Chondrocyte (in vitro differentiated cells): ENCODE measurements at places on chromosomes 7 and 10.

DNA sequence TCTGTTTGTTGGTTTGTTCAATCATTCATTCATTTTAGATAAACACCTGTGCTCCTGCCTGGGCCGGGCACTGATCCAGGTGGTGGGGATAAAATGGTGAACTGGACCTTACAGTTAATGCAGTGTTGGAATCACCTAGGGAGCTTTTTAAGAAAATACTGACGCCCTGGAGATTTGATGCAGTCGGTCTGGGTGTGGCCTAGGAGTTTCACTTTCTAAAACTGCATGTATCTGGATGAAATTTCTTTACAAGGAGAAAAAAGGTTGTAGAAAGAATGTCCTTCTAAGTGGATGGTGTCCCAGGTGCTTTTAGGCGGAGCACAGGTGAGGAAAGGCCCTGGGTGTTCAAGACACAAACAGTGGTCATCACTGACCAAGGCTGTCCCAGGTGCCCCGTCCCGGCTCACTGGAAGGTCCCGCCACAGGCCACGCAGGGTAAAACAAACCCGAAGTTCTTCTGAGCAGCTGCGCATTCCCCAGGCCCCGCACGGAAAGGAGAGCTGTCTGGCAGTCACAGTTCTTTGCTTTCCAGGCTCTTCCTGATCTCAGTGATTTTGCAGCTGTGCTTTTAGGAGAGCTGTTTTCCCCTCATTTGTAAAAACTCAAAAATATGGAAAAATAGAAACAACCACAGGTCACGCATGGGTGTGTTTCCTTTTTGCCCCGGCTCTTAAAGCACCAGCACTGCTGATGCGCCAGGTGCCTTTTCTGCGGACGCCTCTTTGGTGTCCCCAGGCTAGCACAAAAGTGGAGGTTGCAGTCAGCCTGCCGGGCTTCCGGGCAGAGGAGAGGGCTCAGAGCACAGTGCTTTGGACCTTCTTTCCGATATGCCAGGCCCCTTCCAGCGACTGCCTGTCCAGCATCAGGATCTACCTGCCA, 161.9 kb downstream of the GRK5 start:
- no peak overlapping the region for H3K27ac ChIP-seq
- no peak overlapping the region for H3K4me3 ChIP-seq
- no peak for DNase-seq
- H3K27me3 ChIP-seq = no peaks in the 10 kb centered on the region
- H3K4me1 ChIP-seq = peaks cover 35% of the 10 kb centered on the region

GRCh38 chr7:36635091-36635490, 89.2 kb downstream of the AOAH start:
- H3K27me3 ChIP-seq = peaks cover 13% of the 10 kb centered on the region
- H3K27ac ChIP-seq = no peak overlapping the region
- H3K4me1 ChIP-seq = no peaks in the 10 kb centered on the region
- no peak overlapping the region for H3K4me3 ChIP-seq
- no peak for DNase-seq

GRCh38 chr10:72435570-72435969, 80.9 kb upstream of the DNAJB12 start:
- peaks cover 8% of the 10 kb centered on the region for H3K36me3 ChIP-seq
- H3K4me3 ChIP-seq = no peak overlapping the region
- no peaks in the 10 kb centered on the region for H3K4me1 ChIP-seq
- H3K27ac ChIP-seq = no peak overlapping the region
- H3K27me3 ChIP-seq = no peaks in the 10 kb centered on the region

DNA sequence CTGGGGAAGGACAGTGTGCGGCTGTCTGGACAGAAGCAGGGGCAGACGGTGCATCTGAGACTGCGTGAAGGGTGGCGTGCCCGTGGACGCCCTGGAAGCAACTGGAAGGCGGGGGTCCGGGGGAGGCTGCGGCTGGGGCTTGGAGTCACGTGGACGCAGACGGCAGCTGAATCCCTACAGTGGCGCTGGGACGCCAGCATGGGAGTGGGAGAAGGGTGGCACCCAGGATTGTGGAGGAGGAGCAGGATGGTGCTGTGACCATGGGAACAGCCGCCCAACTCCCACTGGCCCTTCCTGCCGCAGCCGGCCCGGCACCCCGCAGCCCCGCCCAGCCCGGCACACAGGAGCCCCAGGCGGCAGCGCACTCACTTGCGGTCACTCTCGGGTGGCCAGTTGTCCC, 9.7 kb downstream of the INTS1 start:
- no peak for DNase-seq
- peaks cover 24% of the 10 kb centered on the region for H3K36me3 ChIP-seq
- H3K27me3 ChIP-seq = no peaks in the 10 kb centered on the region
- H3K27ac ChIP-seq = no peak overlapping the region
- H3K4me1 ChIP-seq = no peaks in the 10 kb centered on the region
- no peak overlapping the region for H3K4me3 ChIP-seq

DNA sequence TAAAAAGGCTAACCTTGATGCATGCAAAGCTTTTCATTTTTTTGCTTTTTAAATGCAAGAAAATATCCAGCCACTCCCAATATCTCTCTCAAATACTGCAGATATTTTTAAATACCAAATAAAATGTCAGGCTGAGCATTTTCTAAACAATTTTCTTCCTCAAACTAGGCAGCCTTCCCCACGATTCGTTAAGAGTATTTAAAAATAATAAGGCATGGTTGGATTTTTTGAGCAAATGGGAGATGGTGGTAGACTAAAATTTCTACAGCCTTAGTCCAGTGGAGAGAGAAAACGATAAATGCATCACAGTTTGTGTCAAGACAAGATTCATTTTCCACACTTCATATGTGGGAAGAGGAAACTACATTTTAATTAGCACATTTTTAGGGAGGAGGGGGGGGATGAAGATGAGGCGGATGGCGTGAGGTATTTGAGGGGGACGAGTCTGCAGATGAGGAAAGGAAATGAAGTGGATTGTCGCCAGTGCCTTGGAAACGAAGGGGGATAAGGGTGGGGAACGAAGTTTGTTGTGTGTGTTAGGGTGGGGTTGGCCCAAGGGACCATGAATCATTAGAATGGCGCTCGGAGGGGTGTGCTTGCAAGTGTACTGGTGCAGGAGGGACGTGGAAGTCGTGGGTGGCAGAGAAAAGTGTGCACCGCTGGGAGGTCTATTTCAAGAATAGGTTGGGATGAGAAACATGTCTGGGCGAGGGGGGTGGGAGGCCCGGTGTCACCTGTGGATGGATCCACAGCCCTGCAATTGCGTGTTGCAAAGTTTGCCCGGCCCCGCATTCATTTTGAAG, 1.2 kb upstream of the ADD3 start:
- no peaks in the 10 kb centered on the region for H3K36me3 ChIP-seq
- no peak overlapping the region for H3K4me3 ChIP-seq
- no peaks in the 10 kb centered on the region for H3K27me3 ChIP-seq

DNA sequence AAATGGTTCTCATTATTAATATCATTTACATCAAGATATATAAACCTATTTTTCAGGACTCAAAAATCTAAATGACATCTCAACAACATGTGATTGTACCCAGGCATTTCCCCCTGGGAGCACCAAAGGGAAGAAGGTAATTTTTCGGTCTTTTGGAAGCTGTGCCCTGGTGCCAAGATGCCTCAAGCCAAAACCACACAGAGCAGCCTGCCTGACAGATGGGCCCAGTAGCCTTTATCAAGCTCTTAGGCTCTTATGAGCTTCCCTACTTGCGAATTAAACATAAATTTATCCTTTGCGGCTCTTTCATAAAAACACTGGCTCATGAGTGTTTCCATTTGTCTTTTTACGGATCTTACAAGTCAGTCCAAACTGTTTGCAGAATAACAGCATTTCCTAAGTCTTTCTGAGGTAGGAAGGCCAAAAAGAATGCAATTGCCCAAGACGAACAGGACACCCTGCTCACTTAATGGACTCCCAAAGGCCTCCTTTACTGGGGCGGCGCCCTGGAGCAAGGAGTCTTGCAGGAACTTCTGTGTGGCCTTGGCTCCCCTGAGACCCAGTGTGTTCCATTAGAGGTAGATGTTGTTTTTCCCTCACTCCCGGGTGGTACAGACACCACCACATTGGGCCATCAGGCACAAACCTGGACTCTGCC, 4.1 kb upstream of the RASSF4 start:
- no peak for DNase-seq
- H3K4me1 ChIP-seq = peaks cover 54% of the 10 kb centered on the region
- H3K27ac ChIP-seq = no peak overlapping the region
- no peak overlapping the region for H3K4me3 ChIP-seq
- peaks cover 5% of the 10 kb centered on the region for H3K36me3 ChIP-seq
- H3K27me3 ChIP-seq = no peaks in the 10 kb centered on the region

DNA sequence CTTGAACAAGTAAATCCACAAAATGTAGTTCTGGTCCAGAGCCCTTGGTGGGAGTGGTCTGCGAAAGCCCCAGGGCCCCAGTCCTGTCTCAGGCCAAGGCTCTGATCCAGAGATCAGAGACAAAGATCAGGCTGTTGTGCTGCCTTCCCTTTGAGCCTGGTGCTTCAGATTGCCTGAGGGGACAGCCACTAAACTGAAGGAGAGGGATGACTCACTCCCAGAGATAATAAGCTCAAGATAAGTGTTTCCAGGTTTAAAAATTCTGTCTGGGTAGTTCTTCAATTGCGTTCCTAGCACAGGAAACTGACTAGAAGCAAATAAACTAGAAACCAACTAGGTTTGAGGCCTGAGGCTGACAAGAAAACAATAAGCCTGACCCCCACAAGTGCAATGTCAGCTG, 190.2 kb downstream of the RAMP3 start:
- peaks cover 13% of the 10 kb centered on the region for H3K27me3 ChIP-seq
- no peak overlapping the region for H3K27ac ChIP-seq
- no peaks in the 10 kb centered on the region for H3K36me3 ChIP-seq
- no peak overlapping the region for H3K4me3 ChIP-seq
- no peaks in the 10 kb centered on the region for H3K4me1 ChIP-seq
